ENCODE measurements at places on chromosomes 3 and 15.

- DNase-seq: no peak
Measured at GRCh38 chr15:94674296-94674695, 442.9 kb downstream of the MCTP2 start.

GRCh38 chr15:66733976-66734375 is 31.9 kb downstream of the SMAD6 start:
- no peak for DNase-seq

DNA sequence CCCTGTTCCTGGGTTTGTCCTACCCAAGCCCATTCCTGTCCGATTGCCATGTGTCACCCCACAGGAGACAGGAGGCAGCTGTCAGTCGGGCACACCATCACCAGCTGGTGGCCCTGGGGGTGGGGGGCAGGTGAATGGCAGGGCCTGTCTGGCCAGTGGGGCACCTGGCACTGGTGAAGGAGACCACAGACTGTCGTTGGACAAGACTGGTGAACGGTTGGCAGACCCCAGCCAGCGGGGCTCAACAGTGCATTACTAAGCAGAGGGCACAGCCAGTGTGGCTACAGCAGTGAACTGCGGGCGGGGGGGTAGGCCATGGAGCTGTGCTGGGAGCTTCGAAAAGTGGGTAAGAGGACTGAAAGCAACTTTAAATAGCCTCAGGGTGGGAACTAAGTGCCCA is 2.1 kb downstream of the SEMA7A start:
- no peak for DNase-seq

- DNase-seq: no peak
Measured at GRCh38 chr3:120224237-120224636, 60.8 kb downstream of the GPR156 start.

GRCh38 chr15:52052066-52052935 is 33.3 kb downstream of the MAPK6 start:
- no peak for DNase-seq

DNA sequence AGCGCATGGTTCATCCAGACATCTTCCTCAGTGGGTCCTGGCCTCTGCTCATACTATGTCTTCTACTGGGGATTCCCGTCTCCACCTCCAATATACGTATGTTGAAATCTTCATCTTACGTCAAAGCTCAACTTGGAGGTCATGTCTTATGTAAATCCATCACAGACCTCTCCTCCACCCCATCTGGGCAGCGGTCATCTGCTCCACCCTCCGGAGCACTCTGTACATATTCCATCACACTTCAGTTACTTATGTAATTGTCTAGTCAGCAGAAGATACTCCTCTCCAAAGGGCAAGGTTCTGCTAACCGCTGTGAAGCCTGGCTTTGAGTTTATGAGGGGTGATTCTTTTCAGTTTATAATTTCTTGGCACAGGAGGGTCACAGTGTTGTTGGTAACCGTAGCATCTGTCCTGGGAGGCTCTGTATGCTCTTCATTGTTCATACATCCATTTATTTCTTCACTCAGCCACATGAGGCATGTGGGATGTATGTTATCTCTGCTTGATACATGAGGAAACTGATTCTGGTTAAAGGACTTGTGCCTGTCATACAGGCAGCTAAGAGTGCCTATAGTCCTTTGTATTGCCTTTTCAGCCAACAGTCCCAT is 22.1 kb downstream of the MAP2K1 start:
- no peak for DNase-seq

DNA sequence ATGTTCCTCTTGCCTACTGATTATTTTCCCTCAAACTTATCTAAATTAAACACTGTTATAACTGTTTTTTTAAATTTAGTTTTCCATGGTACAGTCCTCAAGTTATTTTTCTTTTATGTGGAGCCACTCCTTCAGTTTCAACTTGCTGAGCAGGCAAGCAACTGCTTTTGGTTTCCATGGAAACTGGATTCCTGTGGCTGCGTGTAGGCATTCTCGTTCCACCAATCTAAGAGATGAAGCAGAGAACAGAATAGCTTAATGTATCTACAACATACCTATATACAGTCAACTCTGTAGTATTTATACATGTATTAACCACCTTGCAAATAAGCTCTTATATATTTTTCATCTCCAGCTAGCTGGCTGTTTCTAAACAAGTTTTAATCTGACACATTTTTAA is 25.8 kb upstream of the ANXA2 start:
- no peak for DNase-seq

- no peak for DNase-seq
Measured at GRCh38 chr3:189839576-189839975, 208.4 kb downstream of the TP63 start.

DNA sequence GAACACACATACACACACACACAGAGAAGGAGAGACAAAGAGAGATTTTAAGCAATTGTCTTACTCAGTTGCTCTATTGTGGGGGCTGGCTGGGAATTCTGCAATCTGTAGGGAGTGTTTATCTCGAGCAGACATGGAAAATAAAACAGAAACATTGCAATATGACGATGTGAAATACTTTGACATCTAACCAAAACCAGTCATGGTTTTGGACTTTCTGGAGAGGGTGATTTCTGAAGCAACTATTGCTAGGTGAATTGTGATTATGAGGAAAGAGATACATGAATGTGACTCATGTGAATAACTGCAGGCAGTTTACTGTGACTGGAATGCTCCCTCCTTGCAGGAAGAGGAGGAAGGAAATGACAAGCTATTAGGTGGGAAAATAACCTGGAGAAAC is 12.3 kb upstream of the PHLDB2 start:
- DNase-seq: no peak

DNA sequence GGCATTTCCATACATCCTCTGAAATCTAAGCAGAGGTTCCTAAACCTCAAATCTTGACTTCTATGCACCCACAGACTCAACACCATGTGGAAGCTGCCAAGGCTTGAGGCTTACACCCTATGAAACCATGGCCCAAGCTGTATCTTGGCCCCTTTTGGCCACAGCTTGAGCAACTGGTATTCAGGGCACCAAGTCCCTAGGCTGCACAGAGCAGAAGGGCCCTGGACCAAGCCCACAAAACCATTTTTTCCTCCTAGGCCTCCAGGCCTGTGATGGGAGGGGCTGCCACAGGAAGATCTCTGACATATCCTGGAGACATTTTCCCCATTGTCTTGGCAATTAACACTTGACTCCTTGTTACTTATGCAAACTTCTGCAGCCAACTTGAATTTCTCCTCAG is 54.4 kb upstream of the IL12A start:
- DNase-seq: no peak

GRCh38 chr3:156797368-156797767 is 28.8 kb upstream of the LEKR1 start:
- DNase-seq: no peak

DNA sequence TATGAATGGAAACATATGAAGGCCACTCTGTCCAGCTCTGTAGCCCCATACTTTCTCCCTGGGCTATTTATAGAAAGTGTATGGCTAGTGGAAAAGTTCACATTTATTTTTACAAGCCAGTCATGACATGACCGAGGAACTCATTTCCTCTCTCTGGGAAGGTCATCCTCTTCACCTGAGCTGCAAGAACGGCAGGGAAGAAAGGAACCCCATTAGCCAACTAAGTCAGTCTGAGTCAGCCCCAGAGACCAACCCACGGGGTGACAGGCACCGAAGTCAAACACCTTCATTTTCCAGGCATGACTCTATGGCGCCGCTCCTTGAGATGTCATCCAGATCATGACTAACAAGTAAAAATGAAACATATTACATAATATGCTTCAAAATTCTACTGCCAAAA is 4.8 kb downstream of the PAQR9 start:
- DNase-seq: no peak

DNA sequence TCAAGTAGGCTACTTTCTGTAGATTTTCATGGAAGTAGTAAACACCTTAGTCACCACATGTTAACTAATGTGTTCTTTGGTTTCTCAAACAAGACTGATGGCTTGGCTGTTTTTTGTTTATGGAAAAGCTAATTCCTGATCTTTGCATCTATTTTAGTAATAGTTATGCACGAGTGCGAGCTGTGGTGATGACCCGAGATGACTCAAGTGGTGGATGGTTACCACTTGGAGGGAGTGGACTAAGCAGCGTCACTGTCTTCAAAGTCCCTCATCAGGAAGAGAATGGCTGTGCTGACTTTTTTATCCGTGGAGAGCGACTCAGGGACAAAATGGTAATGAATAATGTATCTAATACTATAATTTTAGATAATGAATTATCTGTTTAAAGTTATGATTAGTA is 46.6 kb downstream of the SPRED1 start:
- DNase-seq: no peak

- DNase-seq: no peak
Measured at GRCh38 chr3:72797773-72798543, 50.3 kb downstream of the SHQ1 start.

GRCh38 chr15:64236156-64236894 is 73.5 kb upstream of the PPIB start:
- no peak for DNase-seq

GRCh38 chr15:51253366-51253765 is 85.0 kb downstream of the CYP19A1 start:
- no peak for DNase-seq

DNA sequence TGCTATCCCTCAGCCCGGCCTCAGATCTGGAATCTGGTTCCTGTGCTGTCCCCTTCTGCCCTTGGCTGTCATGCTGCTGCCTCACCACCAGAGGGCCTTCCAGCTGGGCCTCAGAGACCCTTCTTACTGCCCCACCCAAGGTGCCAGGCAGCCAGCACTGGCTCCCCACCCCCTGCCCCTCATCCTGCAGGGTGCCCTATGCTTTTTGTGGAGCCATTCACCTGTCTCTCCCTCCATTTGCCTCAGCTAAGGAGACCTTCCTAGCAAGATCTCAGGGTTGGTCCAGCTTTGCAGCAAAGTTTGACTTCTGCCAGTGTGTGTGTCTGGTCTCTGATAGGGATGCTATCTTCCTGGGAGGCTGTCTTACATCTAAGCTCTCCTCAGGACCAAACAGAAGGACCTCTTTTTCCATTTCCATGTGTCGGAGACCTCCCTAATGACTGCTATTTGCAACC is 1.9 kb upstream of the VWA5B2 start:
- DNase-seq: peak; percentile 58

DNA sequence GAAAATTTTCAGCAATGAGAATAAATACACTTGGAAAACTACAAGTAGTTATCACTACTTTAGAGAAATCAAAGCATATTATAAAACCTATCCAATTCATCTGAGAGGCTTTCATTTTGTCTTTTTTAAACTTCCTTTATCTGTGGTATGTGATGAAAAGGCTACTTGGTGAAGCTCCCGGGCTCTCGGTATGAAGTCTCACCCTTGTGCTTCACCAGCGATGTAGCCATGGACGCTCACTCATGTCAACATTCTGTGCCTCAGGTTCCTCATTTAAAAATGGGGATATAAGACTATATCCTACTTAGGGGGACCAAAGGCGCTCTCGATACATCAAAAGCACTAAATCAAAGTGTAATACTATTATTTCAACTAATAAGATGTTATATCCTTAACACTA is 14.9 kb downstream of the SATB1 start:
- DNase-seq: no peak

GRCh38 chr15:27342991-27343390 is 372.0 kb downstream of the GABRG3 start:
- DNase-seq: no peak

- DNase-seq: no peak
Measured at GRCh38 chr15:100202309-100202960, 139.3 kb downstream of the ADAMTS17 start.

GRCh38 chr3:120682095-120682681 is at the start of gene HGD:
Gene HGD (minus strand): TSS chr3:120682239. CDS start chr3:120682111, 128 bp downstream.
- DNase-seq: no peak

DNA sequence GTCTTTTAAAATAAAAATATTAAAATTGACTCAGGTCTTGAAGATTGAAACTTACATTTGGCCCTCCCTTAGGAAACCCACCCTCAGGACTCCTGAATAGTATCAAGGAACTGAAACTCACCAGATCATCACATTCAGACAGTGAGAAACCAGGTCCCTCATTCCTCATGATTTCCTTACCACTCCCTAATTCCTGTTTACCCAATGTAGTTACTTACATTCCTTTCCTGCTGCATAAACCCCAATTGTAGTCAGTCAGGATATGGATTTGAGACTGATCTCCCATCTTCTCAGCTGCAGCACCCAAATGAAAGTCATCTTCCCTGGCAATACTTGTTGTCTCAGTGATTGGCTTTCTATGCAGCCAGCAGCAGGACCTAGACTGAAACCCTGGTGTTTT is 8.6 kb downstream of the ATP13A4 start:
- DNase-seq: no peak

All from memory B cell (primary cell).